ENCODE measurements at places on chromosomes 2 and 18.

- no peak for DNase-seq
These were observed 3.9 kb upstream of the TMEM163 start for GRCh38 chr2:134722728-134723127.

DNA sequence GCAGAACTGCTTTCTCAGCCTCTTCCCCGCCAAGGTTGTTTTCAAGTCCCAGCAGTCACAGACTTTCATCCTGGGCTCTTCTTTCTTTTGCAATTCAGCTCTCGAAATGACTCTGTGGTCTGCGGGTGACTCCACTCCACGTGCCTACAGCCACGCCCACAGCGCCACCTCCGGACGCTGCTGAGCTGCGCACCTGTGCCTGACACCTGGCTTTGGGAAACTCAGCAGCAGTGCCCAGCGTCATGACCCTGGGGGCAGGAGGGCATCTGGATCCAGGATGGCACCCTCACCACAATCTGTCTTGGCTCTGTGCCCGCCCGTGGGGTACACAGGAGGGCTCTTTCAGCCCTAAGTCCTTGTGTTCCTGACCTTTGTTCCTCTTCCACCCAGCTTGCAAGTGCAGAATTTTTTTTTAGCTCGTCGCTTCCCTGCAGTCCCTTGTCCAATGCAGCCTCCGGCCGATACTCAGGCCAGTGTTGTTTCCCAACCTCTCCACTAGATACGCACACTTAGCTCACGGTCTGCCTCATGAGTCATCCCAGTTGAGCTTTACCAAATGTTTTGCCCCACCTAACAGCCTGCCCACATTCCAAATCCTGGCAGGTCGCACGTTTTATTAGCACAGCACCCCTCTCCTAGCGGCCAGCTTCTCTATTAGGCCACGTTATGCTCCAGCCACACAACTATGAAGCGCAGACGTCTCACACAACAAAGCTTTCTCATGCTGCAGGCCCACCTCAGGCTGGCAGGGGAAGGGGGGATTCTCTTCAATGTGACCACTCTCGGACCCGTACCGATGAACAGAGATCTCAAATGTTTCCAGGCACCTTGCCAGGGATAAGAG, 6.5 kb upstream of the CAPN10 start:
- no peak for DNase-seq

- DNase-seq, result no peak
These were observed 11.2 kb upstream of the SH3RF3 start for GRCh38 chr2:109117780-109118179.

DNA sequence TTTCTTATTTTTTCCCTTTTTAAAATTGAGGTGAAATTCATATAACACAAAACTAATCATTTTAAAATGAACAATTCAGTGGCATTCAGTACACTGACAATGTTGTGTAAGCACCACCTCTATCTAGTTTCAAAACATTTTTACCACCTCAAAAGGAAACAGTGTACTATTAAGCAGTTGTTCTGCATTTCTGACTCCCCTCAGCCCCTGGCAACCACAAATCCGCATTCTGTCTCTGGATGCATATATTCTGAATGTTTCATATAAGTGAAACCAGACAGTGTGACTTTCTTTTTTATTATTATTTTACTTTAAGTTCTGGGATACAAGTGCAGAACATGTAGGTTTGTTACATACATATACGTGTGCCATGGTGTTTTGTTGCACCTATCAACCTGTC, 19.2 kb upstream of the TANK start:
- no peak for DNase-seq

DNA sequence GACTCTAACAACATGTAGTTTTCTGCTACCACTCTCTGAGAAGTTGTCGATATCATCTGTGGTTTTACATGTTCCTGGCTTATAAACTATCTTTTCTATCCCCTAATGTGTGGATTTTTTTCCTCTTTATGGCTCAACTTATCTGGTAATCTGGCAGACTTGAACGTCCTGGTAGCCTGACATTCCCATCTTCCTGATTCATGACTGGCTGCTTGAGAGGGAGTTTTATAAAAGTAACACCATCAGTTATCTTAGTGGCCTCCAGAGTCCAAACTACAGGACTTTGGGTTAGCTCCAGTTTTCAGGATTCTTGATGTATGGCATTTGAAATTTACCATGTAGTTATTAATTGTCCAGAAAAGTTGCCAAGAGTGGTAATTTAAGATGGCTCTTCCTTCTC, 174.0 kb upstream of the GULP1 start:
- no peak for DNase-seq

DNA sequence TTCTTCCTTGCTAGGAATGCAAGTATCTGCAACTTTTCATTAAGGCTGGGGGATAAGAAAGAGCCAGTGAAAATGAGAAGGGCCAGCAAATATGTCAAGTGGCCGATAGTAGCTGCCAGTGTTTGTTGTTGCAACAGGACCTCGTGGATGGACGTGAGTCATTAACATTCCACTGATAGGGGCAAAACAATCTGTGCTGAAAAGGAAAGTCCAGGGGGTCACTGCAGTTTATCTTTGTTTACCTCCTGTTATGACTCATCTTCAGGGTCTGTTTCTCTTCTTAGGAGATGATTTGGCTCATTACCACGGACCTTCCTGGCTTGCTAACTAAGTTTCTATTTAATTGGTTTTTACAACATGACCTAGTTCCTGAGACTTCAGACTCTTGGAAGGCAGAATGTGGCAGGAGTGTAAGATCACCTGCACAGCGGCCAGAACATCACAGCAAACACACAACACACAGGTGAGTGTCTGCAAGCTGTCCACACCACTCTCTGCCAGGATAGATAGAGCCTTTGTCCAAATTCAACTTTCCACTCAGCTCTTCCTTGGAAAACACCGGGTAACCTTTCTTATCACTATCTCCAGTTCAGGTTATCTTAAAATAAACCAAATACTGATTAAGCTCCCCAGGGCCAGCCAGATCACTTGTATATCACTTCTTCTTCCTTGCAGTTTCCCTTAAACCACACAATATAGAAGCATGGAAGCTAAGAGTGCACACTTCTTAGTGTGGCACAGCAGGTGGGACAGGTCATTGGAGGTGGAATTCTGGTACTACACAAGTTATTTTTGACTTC, 157.5 kb upstream of the LMAN1 start:
- no peak for DNase-seq

DNA sequence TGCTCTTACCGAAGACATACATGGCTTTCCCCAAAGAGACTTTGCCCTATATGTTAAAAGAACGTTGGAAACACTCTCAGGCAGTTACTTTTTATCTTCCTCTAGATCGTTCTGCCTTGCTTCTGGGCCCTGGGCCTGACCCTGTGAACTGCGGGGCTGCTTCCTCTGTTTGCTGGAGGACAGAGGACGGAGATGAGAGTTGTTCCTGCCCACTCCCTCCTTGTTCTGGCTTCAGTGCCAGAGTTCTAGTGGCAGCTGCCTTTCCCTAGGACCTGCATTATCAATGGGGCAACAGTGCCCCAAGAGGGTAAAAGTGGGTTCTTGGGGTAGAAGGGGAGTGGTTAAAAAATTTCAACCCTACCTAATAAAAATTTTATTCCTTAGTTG, 6.5 kb upstream of the FN1 start:
- no peak for DNase-seq

- DNase-seq, result peak; percentile 11
These were observed 249.4 kb downstream of the NRXN1 start for GRCh38 chr2:50782543-50782942.

DNA sequence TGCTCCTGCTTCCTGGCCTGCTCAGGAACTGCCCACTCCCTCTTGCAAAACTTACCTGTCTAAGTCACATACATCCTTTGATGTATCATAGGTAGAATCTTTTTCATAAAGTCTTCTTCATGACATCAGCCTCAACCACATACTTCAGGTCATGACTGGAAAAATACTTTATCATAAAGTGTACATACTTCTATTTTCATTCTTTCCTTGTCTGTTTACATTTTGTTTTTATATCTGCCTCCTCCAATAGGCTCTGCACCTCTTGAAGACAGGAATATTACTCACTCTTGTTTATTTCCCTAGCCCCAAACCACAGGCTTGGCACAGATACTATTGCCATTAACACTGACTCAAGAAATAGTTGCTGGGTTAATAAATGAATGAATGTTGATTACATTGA, 43.6 kb upstream of the ZNF804A start:
- DNase-seq, result no peak

DNA sequence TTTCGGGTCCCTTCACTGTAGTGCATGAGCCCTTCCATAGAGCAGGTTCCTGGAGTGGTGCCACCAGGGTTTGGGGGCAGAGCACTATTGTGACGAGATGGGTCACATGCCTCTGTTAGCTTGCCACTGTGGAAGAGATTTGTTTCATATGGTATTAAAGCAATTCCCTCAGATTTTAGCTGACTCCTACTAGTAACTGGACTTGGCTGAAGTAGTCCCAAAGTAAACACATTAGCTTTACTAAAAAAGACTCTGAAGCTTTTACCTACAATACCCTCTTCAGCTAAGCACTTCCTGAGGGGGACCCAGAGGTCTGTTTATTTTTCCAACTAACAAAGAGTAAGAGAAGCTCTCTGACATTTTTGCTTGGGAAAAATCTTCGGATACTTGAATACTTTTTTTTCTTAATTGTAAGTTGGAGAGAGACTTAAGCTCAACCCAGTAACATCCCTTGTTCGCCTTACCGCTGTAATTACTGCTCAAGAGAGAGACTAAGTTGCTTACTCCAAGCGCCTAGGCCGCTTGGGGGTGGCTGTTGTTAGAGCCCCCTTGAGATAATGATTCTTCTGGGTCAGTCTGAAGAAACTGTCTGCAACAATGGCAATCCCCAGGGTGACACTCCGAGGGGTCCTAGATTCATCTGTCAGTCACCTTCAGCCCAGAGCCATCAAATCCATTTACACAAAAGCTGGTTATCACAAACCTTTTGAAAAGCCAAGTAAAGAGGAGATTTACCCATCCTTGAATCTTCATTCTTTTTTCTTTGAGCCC, 177.4 kb downstream of the FIGN start:
- no peak for DNase-seq

GRCh38 chr2:176917-177316, 86.9 kb downstream of the SH3YL1 start:
- DNase-seq, result no peak

DNA sequence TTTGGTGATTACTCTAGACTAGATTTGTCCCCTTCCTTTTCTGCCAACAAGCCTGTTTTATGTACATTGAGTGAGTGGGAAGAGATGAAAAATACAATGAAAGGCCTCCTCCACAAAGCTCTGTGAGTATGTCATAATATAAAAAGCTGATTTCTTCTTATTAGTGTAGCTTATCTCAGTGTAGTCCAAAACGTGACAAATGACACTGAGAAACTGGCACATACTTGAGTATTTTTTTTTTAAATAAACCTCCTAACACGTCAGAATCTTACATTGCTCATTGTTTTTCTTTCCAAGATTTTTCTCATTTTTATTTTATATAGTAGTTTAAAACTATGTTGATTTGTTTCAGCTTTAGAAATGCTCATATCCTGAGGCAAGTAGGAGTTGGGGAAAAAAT, 17.9 kb upstream of the FIGN start:
- DNase-seq, result no peak

- DNase-seq, result no peak
These were observed 41.2 kb downstream of the SP100 start for GRCh38 chr2:230457073-230457768.

- no peak for DNase-seq
These were observed 266.3 kb downstream of the NRXN1 start for GRCh38 chr2:50765590-50765989.

DNA sequence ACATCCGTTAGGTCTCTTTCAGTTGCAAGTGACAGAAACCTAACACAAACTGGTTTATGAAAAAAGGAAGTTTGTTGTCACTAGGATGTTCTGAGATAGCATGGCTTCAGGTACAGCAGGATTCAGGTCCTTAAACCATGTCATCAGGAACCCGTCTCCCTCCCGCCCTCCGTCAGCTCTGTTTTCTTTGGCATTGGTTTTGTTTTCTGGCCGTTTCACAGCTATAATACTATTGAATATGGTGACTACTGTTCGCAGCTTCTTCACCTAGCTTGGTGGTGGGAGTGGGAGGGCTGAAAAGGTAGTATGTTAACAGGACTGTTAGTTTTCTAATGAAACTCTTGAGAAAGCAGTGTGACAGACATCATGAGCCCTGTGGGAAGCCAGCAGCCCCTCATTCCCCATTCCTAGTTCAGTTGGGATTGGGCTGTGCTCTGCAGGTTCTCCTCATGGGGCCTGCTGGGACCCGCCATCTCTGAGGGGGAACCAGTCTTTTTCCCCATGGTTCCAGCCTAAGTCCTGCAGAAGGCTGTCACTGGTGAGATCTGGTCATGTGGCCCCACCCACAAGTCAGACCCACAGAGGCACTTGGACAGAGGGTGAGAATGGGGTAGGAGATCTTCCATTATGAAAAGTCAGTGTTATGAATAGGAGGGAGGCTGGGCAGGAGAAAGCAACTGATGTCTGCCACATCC, 12.1 kb downstream of the PTMA start:
- no peak for DNase-seq

DNA sequence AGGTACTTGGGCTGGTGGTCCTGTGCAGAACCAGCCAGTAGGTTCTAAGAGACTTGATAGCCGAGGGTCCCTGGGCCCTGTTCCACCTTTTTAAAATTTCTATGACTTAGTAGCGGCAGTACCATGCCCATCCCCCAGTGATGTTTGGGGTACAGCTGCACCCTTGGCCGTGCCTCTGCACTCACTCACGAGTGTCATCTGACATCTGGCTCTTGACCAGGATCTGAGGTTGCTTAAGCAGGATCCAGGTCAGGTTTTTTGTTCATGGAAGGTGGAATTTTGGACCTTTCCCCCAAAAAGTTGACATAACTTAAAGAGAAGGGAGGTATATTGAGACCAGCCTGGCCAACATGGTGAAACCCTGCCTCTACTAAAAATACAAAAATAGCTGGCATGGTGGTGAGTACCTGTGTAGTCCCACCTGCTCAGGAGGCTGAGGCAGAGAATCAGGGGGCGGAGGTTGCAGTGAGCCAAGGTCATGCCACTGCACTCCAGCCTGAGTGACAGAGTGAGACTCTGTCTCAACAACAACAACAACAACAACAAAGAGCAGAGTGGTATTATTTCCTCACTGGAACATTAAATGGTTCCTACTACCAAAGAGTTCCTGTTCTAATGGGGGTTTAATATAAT, 163.6 kb downstream of the NEDD4L start:
- DNase-seq, result no peak

DNA sequence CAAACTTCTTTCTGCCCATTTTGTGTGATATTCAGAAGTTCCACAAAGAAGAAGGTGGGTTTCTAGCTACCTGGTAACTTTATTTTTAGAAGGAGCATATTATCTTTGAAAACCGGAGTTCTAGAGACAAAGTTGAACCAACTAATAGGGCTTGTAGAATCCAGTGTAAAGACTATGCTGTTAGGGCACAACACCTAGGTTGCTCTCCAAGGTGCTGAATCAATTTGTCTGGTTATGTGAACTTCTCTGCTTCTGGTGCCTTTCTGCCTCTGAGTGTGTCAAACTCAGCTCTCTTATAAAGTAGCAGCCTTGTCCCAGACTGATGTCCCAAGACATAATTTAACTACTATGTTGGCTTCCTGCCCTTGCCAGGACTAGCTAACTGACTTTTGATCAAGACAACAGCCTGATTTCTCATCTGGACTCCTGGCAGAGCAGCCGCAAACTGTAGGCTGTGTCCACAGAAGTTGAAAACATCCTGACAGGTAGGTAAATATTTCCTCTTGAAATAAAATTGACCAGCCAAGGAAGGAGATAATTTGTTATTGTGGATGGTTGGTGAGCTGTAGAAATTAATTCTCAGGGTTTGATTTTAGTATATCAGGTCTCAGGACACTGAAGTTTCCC, 119.4 kb downstream of the CYRIA start:
- DNase-seq, result peak; percentile 62

All from hindlimb muscle (tissue), 1 donor.